ENCODE measurements at places on chromosomes 7 and 10.

DNA sequence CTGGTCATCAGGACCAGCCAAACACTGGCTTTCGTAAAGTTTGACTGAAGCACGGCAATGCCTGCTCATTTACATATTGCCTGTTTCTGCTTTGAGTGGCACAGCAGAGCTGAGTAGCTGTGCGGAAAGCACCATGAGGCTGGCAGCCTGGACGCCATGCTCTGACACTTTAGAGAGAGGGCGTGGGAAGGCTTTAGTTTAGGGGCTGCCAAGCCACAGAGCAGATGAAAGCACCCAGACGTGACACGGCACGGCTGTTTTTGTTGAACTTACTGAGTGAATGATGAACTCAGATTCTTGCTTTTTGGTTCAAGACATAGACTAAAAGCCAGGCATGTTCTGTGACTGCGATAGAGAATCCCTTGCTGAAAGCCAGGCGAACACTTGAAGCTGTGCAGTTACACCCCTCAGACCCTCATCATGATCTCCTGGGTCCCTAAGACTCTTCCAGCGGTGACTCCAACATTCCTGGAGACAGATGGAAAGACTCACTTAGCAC is 182.1 kb downstream of the ZMYND11 start:
- no peak for DNase-seq

DNA sequence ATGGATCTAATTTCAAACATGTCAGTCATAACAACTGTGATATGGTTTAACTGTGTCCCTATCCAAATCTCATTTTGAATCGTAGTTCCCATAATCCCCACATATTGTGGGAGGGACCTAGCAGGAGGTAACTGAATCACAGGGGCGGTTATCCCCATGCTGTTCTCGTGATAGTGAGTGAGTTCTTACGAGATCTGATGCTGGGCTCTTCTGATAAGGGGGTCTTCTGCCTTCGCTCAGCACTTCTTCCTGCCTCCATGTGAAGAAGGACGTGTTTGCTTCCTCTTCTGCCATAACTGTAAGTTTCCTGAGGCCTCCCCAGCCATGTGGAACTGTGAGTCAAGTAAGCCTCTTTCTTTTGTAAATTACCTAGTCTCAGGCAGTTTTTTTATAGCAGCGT is 138.0 kb upstream of the PCGF5 start:
- no peak for DNase-seq

DNA sequence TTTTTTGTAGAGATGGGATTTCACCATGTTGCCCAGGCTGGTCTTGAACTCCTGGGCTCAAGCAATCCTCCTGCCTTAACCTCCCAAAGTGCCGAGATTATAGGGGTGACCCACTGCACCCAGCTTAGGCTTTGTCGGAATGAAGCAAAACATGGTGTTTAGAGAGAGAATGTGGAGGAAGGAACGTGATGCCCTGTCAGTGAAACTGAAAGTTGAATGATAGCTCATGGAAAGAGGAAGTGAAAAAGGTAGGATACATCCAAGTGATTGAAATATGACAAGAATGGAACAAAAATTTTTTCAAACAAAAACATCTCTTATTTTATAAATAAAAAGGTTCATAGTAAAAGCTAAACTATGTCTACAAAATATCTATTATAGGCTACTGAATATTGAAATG is 5.9 kb downstream of the AKAP9 start:
- no peak for DNase-seq

DNA sequence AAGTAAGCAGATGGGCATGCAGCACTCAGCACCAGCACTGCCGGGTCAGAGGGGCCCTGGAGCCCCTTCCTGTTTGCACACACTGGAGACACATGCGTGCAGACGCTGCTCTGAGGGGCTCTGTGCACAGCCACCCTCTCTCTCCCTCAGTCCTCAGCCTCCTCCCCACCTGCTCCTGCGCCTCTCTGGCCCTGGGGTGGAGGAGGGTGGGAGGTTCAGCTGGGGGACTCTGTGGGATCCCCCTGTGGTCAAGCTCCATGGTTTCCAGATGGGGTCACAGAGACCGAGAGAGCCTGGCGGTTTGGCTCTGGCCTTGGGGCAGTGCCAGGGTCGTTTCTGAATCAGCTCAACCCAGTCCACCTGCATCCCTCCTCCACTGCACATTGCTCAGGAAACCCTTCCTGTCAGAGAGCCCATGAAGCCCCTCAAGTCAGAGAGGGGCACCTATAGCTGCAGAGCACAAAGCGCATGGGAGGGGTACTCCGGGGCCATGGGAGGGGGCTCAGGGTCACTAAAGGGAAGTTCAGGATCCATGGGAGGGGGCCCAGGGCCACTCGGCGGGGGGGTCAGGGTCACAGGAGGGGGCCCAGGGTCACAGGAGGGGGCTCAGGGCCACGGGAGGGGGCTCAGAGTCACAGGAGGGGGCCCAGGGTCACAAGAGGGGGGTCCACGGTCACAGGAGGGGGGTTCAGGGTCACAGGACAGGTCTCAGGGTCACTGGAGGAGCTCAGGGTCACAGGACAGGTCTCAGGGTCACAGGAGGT is 161.7 kb downstream of the ADARB2 start:
- DNase-seq: no peak

- no peak for DNase-seq
Measured at GRCh38 chr10:6019010-6019782, 41.9 kb upstream of the IL15RA start.

DNA sequence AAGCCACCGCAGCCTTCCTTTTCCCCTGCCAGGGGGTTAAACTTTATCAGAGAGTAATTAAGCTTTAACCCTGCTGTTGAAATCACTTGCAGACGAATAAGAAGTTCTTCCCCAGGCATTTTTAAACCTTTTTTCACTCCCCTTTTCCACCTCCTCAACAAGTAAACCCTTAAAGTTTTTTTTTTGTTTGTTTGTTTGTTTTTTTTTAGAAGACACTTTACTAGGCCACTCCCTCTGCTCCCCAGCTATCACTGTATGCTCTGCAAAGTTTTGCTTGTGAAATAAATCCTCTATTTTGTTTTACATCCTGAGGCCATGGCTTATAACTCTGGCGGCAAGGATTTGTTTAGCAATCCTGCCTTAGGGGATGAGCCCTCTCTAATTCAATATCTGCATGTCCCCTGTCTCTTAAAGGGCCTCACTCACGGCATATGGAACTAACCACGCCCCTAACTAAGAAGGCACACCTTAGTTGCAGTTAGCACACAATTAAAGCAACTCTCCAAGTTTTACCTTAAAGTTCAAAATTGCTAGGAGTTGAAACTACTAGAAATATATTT is 1354.7 kb upstream of the LRRTM3 start:
- DNase-seq: peak; percentile 24

DNA sequence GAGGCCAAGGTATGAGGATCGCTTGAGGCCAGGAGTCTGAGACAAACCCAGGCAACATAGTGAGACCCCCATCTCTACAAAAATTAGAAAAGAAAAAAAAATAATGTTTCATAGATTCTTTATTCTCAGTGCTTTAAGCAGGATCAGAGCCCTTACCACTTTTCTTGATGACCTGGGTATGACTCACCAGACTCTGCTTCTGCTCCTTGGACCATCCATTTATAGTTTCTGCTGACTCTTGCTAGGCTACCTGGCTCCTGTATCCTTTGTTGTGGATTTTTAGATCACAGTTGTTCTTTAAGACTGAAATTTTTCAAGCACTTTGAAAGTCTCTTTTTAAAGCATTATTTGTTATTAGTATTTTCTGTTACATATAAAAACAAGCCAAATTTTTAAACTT is 411.1 kb downstream of the GFRA1 start:
- DNase-seq: no peak

GRCh38 chr7:132654150-132654549 is 77.9 kb upstream of the PLXNA4 start:
- no peak for DNase-seq
